ENCODE measurements at places on chromosomes 1 and 21.

- DNase-seq = no peak
These were observed 77.7 kb downstream of the ODF2L start for GRCh38 chr1:86318436-86318835.

- no peak for DNase-seq
These were observed 866.3 kb upstream of the B3GALT2 start for GRCh38 chr1:194052514-194053338.

GRCh38 chr21:14483296-14483695 is 62.8 kb downstream of the SAMSN1 start:
- no peak for DNase-seq

DNA sequence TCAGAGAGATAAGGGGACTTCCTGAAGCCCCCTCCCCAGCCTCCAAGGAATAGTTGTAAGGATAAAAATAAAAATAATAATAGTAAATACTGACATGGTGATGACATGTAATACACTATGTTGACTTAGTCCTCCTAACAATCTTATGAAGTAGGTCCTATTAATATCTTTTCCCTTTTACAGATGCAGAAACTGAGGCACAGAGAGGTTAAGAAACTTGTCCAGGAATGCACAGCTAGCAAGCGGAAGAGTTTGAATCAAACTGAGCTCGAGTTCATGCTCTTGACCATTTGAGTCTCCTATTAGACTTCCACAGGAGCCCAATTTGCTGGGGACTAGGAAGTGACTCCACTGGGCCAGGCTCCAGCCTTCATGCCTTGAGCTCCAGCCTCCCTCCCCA is 194.8 kb downstream of the GRIK3 start:
- DNase-seq = no peak

- DNase-seq = no peak
These were observed 8.0 kb upstream of the YBX1 start for GRCh38 chr1:42674214-42674613.

- DNase-seq = no peak
These were observed 1.7 kb downstream of the KIF21B start for GRCh38 chr1:201021630-201022492.
